ENCODE measurements at places on chromosomes 13 and 19.

DNA sequence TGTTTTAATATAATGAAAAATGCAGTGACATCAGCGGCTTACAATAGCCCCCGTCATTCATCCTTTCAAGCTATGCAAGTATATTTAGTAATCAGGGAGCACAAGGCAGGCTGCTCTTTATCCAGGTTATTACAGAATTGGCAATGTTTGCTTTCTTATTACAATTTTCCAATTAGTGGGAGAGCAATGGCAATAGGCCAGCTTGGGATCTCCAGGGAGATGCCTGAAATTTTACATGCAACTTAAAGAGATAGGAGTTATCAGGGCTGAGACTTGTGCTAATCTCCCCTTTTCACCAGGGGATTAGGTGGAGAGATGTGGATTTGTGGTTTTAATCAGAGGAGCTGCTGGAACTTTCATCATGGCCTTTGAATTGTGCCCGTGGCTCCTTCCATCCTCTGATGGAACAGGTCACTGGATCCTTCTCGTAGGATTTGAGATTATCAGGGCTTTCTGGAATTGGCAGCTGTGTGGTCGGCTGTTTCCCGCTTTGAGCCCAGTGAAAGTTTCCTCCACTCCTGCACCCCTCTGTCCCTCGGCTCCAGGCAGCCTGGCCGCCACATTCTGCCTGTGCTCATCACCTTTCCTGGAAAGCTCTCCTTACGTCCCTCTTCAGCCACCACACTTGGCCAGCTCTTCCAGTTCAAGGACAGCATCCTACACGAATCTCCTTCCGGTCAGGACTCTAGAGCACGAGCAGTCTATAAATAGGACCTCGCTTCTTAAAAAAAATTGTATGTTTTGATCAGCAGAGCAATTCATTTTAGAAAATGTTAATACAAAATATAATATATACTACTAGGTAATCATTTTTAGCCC lies 47.0 kb downstream of the CBY2 start:
- no peak for DNase-seq

DNA sequence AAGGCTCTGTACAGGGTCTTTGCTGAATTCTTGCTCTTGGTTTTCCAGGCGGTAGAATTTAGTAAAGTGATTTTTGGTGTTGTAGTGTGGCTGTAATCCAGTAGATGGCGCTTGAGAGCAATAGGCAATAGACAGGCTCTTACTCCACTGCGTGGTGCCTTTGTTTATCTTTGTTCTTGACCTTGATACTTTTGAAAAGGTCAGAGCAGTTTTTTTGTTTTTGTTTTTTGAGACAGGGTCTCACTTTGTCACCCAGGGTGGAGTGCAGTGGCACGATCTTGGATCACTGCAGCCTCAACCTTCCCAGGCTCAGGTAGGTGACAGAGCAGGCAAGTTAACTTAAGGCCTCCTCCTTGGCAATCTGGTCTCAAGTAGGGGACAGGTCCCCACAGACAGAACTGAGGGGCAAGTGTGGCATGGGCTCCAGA lies 12.2 kb upstream of the LILRA5 start:
- DNase-seq, result no peak

- no peak for DNase-seq
Observed at GRCh38 chr19:5240011-5240410, 100.6 kb downstream of the PTPRS start.

- no peak for DNase-seq
Observed at GRCh38 chr19:2150794-2151338, 500 bp downstream of the AP3D1 start.

- no peak for DNase-seq
Observed at GRCh38 chr13:91078093-91078679, 269.3 kb upstream of the MIR17HG start.

Measured in NCI-H2107 (cell line).